Uterine smooth muscle cell (primary cell): ENCODE measurements at places on chromosomes 2 and 18. TPM values are rescaled to one million over a fixed set of nuclear protein-coding genes. Genes with fewer than 3 reads are reported as not detected.

ENOSF1 gene
- 31.5 and 32.5 TPM in 2 replicates for total RNA-seq

TMEM247 gene
- not detected in 2 replicates for total RNA-seq

ABCB11 gene
- total RNA-seq = not detected in 2 replicates

NTSR2 gene
- not detected in 2 replicates for total RNA-seq

COLEC11 gene
- under 0.01 TPM in 1 of 2 replicates, not detected in the other for total RNA-seq

INPP4A gene
- 33.1 and 34.3 TPM in 2 replicates for total RNA-seq

GATA6 gene
- total RNA-seq = 5.5 and 15.2 TPM in 2 replicates

HOXD13 gene
- total RNA-seq = 7.5 and 7.7 TPM in 2 replicates

CHN1 gene
- total RNA-seq = 5.4 and 10.8 TPM in 2 replicates

AQP12B gene
- total RNA-seq = not detected in 2 replicates

UGT1A5 gene
- not detected in 2 replicates for total RNA-seq

PLEK gene
- under 0.01 TPM in 2 replicates for total RNA-seq

SNORC gene
- 0.44 and 1.2 TPM in 2 replicates for total RNA-seq

IL37 gene
- total RNA-seq = 0.22 TPM in 1 of 2 replicates, not detected in the other

RAMP1 gene
- total RNA-seq = 13.1 and 40.0 TPM in 2 replicates

TLX2 gene
- total RNA-seq = not detected in 2 replicates

CNDP1 gene
- 0.12 TPM in 1 of 2 replicates, not detected in the other for total RNA-seq

TEKT4 gene
- not detected in 2 replicates for total RNA-seq
